Chondrocyte (in vitro differentiated cells): ENCODE measurements at places on chromosomes 5 and 9.

GRCh38 chr5:135986401-135986800 is 31.6 kb upstream of the LECT2 start:
- DNase-seq: no peak

- DNase-seq: no peak
Measured at GRCh38 chr5:32231241-32231640, 57.1 kb upstream of the GOLPH3 start.

DNA sequence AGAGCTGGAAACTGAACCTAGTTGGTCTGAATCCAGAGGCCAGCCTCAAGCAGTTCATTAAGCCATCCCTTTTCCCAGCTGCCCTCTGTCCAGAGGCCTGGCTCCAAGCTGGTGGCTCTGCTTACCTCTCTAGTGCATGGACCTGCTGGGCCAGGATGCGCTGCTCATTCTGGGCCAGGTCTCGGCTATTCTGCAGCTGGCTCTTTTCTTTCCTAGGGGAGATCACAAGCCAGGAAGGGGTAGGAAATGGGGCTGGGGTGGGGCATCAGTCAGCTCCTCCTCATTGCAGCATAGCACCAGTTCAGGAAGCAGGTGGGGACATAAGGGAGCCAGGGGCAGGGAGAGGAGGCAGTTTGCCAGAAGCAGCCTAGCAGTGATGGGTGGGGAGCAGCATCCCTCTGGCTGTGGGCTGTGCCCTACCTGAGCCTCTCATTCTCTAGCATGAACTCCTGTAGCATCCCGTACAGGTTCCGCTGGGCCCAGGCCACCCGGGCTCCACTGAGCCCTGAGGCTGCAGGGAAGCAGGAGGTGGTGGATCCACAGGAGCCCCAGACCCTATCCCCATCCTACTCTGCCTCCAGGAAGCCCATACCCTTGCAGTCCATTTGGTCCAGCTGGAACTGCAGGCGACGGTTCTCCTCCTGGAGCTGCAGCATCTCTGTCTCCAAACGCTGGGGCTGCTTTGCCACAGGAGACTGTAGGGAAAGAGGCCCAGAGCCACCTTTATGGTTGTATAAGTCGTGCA is 5.2 kb downstream of the KIF12 start:
- DNase-seq: peak; percentile 58

GRCh38 chr5:178542455-178542854 is 47.7 kb downstream of the COL23A1 start:
- DNase-seq: no peak

DNA sequence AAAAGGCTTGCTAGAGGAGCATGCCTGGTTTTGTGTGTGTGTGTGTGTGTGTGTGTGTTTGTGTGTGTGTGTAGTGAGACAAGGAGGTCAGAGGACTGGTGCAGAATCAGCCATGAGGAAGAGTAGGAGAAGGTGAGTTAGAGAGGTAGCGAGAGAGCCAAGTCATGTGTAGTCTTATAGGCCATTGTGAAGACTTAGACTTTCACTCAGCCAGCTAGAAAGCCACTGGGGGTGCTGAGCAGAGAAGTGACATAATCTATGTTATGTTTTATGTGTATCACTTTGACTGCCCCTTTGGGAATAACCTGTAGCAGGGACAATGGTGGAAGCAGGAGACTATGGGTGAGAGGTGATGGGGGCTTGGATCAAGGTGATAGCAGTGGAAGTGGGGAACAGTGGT is 180.5 kb upstream of the CLINT1 start:
- DNase-seq: no peak

DNA sequence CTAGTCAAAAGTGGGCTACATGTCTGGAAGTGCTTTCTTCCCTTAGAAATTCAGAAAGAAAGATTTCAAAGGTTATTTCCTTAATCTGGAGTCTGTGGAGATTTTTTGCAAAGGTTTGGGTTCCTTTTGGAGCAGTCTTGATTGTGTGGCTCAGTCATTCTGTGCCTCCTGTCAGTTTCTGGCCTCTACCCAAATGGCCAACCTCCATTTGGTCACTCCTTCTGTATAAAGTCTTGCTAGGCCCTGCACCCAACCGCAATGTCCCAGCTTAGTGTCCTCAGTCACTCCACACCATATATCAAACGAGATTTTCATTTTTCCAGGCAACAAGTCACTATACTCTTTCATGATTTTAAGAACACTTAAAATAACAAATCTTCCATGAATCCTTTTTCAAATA is 199.6 kb downstream of the NTRK2 start:
- no peak for DNase-seq

DNA sequence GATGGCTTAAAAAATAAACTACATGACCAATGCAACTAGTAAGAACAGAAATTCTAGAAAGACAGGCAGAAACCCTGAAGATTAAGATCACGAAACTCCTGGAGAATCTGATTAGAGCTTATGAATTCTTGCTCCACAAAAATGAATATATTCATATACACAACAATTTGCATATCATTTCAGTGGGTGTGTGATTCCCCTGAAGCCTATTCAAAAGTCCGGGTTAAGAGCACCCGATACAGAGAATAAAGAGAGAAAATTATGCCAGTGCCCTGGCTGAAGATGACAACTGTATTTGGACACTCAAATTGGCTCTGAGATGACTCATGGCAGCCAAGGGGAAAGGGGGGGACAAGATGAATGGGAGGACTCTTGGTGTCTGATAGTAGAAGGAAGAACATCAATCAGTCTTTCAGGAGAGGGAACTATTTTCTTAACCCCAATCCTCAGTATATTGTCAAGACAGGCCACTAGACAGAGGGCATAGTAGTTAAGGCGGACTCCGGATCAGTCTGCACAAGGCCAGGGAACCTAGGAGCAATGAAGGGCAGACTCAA is 6.0 kb downstream of the TMOD1 start:
- no peak for DNase-seq

DNA sequence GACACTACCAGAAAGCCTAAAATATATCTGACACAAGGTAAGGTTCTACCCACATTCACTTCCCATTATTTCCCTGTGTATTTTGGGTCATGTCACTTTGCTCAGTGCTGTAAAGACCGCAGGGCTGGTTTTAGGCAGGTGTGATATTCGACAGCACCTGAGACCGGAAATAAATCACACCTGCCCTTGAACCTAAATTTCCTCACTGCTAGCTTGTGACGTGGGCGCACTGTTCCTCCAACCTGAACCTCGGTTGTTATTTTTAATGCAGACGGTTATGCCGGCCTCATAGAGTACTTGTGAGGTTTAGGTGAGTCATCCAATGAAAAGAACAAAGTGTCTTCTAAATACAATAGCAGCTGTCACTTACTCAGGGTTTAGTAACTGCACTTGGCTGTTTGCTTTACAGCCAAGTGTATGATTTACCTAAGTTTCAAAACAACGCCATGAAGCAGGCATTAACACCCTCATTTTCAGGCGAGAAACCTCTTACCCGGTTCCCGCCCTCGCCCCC is 20.7 kb upstream of the ZNF782 start:
- DNase-seq: no peak

DNA sequence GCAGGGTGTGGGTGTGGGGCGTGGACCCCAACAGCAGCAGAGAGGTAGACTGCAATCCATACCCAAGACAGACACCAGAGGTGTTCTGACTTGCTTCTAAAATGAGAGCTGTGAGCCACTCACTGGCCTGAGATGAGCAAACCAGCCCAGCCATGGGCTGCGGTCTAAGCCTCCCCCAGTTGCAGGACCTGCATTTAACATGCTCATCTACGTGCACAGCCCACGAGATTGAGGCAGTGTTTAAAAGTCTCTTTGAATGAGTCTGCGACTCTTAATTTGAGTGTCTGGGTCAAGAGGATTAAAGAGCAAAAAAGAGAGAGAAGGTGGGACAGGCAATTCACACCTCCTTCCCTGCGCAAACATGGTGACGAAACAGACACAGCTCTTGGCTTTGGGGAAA is 5.9 kb downstream of the SURF4 start:
- no peak for DNase-seq

GRCh38 chr5:166499447-166500240 is 1791.8 kb upstream of the WWC1 start:
- no peak for DNase-seq

GRCh38 chr5:21701317-21701716 is 1151.8 kb downstream of the CDH12 start:
- no peak for DNase-seq

DNA sequence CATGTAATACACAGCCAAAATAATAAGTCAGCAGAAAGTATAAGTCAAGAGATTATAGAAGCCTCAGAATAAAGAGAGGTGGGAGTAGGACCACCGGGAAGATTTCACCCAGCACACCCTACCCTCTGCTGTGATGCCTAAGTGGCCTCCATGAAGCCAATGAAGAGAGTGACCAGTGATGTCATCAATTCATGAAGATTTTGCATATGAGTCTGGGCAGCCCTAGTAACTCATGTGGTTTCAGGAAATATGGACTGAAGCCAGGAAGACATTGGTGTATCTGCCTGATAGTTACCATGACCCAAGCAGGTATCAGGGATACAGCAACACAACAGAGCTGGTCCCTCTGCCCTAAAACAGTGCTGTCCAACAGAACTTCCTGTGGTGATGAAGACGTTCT is 135.3 kb downstream of the ADAMTS12 start:
- DNase-seq: no peak

- no peak for DNase-seq
Measured at GRCh38 chr9:119697996-119698395, 328.8 kb upstream of the BRINP1 start.

GRCh38 chr9:136252846-136253245 is 7.2 kb upstream of the QSOX2 start:
- no peak for DNase-seq

GRCh38 chr5:54551292-54551691 is 33.7 kb downstream of the SNX18 start:
- no peak for DNase-seq

DNA sequence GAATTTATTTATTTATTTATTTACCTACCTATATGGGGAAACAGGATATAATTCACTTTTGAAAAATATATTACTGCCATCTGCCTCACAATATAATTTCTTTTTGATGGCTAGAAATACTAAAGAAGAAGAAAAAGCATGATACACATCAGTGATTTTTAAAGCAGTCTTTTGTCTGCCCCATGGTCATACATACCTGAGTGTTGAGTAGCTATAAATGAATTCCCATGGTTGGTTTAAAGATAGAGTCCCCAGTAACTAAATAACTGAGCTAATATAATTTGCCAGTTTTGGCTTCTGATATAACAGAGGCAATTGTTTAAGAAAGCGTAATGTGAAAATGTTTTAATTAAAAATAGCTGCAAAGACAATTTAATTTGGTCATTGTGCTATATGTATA is 447.8 kb downstream of the PDE4D start:
- no peak for DNase-seq

DNA sequence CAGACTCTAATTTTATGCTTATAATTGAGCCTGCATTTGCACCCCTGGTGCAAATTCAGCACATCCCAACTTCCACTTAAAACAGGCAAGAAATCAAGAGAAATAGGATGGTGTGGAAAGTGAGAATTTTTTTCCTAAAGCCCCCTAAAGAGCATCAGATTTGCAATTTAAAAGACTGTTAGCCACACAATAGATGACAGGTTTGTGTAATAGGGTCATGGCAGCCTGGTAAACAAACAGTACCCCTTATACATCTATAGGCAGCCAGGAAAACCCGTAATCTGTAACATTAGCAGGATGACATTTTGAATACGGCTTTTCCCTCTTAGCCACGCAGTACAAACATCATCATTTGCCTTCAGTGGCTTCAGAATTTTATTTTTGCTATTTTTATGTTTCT is 17.2 kb downstream of the EBF1 start:
- DNase-seq: no peak

- no peak for DNase-seq
Measured at GRCh38 chr5:3843706-3844105, 248.1 kb downstream of the IRX1 start.

- DNase-seq: no peak
Measured at GRCh38 chr5:80269991-80270438, 14.2 kb upstream of the SERINC5 start.

- no peak for DNase-seq
Measured at GRCh38 chr9:123089040-123089439, 55.6 kb downstream of the GPR21 start.

- DNase-seq: no peak
Measured at GRCh38 chr5:89343666-89344065, 460.7 kb upstream of the MEF2C start.

DNA sequence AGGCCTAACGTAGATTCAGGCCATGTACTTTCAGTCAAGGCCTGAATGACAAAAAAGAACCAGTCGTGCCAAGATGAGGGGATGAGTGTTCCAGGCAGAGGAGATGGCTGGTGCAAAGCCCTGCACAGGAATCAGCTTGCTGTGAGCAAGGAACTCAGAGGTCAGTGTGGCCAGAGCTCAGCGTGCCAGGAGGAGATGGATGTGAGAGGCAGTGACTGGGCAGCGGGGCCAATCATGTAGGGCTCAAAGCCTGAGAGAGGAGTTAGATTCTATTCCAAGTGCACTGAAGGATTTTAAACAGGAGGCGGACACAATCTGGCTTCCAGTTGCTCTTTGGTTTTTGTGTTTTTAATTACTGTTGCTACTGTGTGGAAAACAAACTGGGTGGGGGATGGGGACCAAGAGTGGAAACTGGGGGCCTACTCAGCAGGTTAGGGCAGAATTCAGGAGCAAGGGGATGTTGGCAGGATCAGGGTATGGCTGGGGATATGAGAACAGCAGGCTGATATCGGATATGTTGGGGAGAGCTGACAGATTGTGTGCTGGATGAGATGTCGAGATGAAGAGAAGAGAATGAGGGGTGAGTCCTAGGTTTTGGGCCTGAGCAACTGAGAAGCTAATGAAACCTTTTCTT is 64.3 kb downstream of the ANGPTL2 start:
- DNase-seq: no peak

DNA sequence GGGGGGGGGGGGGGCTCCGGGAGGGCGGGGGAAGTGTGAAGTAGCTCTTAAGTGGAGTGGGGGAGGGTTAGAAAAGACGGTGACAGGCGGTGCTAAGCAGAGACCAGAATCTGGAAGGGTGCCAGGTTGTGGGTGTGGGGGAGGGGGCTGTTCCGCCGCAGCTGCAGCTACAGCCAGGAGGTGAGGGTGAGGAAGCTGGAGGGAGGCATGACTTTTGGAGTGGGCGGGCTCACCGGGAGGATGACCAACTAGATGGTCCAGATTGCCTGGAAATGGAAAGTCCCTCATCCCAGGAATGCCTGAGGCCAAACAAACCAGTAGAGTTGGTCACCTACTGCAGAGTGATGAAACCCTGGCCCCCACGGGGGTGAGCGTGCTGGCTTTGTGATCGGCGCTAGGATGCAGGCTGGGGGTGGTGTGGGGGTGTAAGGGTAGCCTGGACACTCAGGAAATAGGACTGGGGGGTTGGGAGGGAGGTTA is 158.1 kb upstream of the SHB start:
- no peak for DNase-seq

GRCh38 chr5:3302228-3302627 is 293.4 kb upstream of the IRX1 start:
- DNase-seq: no peak

GRCh38 chr9:114061830-114062474 is 16.1 kb downstream of the AMBP start:
- DNase-seq: no peak

DNA sequence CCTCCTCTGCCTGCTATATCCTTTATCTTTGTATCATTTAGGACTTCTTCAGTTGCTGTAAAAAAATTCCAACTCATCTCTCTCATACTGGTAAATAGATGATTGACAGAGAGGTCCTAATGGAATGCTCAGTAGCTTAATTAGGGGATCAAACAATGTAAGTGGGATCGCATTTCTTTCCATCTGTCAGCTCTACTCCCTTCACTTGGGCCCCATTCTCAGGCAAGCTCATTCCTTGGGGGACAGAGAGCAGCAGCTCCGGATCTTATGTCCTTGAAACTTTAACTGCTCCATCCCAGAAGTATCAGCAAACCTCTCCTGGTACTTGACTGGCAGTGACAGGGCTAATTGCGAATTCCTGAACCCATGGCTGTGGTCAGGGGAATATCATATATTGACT is 146.7 kb downstream of the YTHDC2 start:
- no peak for DNase-seq
